ENCODE measurements at places on chromosomes 2 and 18.

DNA sequence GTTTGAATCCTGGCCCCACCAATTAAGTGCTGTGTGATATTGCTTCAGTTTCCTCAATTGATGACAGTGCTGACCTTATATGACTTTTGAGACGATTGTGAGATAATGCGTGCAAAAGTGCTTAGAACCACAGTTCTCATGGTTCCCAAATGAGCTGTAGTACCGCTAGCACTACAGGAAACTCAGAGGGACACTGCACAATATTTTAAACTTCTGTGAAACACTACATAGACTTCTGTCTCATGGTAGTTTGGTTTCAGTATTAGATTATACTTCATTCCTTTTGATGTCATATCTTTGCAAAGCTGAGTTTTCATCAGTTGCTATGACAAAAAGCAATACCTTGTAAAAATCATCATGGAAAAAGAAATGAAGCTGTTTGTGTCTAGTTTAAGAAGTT is 368.0 kb downstream of the PARD3B start:
- DNase-seq = no peak

GRCh38 chr2:46296216-46296839 is 879 bp upstream of the EPAS1 start:
- DNase-seq = no peak

DNA sequence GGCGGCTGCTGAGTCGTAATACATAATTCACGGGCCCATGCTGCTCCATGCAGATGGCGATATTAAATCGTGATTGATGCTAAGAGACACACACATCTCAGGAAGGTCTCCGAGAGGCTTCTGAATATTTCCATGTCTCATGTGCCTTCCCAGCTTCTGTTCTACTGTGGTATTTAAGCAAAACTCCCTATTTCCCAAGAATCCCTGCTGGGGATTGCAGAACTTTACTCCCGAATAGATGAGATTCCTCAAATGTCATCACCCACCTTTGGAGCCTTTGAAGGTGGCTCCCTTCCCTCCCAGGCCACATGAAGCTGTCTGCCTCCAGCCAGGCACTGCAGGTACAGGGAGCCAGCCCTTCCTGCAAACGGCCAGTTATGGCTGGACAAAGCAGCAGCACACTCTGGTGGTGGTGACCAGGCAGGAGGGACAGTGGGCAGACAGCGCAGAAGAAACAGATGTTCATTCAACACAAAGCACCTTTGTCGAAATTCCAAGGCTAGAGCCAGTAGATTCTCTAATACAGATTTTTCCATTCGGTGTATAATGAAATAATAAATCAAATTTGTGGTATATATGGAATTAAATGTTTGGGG is 14.1 kb downstream of the NRP2 start:
- DNase-seq = no peak

DNA sequence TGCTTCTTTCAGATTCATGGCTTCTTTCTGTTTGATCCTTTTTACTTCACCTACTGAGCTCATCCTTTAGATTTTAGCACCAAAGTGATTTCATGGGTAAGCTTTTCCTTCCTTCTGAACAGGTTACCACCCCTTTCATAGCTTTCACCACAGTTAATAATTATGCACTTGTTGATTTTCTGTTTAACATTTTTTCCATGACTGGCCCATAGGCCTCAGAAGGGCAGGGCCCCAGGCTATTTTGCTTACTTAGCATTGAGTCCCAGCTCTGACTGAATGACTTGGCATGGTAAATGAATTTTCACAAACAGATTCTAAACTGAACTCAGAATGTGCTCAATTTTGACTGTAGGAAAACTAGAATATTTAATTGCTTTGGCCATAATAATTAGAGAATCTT is 177.0 kb downstream of the GCA start:
- DNase-seq = no peak

GRCh38 chr18:44423814-44424644 is 256.7 kb upstream of the SETBP1 start:
- no peak for DNase-seq

DNA sequence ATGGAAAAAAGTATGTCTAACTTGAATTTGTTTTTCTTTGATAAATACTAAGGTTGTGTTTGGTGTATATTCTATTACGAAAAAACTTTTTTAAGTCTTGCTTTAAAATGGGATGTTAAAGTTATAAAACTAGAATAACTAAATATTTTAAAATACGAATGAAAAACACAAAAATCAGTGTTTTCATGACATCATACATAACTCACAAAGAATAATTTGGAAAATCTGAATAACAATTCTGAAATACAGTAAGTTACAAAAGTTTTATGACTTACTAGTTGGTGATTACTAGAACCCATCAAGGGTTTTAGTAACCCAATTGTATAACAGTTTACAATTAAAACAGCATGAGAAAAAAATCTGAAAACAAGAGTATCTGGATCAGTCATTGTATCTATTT is 61.2 kb downstream of the PIGN start:
- no peak for DNase-seq

- DNase-seq = no peak
These were observed 5.0 kb downstream of the CAB39 start for GRCh38 chr2:230717600-230717999.

GRCh38 chr2:203904022-203904421 is 32.5 kb upstream of the ICOS start:
- no peak for DNase-seq

- DNase-seq = no peak
These were observed 137.8 kb downstream of the LAMA3 start for GRCh38 chr18:23826850-23827620.

- DNase-seq = no peak
These were observed 135.5 kb downstream of the FHOD3 start for GRCh38 chr18:36432880-36433555.

- DNase-seq = no peak
These were observed 1574.3 kb upstream of the ZEB2 start for GRCh38 chr2:146094185-146094584.

DNA sequence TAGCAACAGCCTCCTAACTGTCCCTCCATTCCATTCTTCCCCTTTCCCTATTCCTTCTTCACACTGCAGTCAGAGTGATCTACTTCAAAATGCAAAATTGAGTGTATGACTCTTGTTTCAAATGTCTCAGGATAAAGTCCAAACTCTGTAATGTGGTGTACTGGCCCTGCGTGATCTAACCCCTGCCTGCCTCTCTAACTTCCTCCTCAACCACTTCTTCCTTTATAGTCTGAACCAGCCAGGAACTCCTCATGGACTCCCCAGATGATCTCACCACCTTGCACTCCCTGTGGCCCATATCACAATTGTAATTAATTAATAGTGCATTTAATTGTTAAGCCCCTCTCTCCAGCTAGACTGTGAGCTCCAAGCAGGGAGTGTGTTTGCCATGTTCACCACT is 3.1 kb upstream of the B3GNT2 start:
- DNase-seq = no peak

GRCh38 chr2:149732001-149732685 is 144.6 kb upstream of the MMADHC start:
- DNase-seq = no peak

DNA sequence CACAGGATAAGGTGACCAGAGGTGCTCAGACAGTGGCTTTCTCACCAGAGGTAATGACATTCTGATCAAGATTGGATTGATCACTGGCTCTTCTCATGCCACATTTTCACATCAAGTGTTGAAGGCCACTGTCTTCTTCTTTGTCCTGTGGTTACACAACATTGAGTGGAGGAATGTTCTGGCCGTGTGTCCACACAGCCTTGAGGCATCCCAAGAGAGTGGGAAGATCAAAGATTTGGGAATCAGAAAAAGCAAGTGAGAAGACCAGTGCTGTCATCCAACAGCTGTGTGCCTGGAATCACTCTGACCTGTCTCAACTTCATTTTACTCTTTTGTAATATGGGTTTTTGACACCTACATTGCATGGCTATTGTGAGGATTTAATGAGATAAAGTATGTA is 67.4 kb downstream of the IL1R2 start:
- no peak for DNase-seq

GRCh38 chr2:109148117-109148746 is 19.2 kb downstream of the SH3RF3 start:
- no peak for DNase-seq

DNA sequence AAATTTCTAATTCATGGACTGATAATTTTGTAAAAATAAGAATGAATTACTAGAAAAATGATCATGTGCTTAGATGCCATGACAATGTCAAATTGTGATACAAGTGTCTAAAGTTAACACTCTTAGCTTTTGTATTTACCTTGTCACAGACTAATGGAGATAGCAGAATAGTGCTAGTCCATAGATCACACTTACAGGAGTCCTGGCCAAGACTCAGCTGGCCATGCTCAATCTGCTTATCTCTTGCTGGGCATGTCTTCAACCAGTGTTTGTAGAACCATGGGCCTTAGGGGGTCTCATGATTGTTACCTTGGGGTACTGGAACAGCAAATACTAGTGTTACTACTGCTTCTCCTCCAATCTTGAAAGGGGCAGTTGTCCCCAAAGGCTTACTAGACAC is 44.0 kb downstream of the TET3 start:
- no peak for DNase-seq

- DNase-seq = no peak
These were observed 78.8 kb downstream of the MYL12B start for GRCh38 chr18:3340682-3341097.

DNA sequence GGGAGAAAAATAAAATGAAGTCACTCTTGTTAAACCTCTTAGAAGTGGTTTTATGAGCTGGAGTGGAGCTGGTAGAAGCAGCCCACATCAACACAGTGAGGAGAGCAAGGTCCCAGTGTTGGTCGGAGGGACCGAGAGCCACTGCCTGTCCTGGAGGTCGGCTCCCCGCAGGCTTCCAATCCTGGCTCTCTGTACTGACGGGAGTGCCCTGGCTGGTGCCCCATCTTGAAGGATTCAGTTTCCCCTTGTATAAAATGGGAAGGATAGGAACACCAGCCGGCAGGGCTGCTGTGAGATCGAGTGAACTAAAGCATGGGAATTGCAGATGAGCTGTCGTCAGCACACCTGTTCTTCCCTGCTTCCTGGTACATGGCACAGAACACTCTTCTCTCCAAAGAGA is 104.3 kb upstream of the ID2 start:
- no peak for DNase-seq
